GM23338 (cell line): ENCODE measurements at places on chromosomes 4 and X. TPM values are rescaled to one million over a fixed set of nuclear protein-coding genes. Genes with fewer than 3 reads are reported as not detected.

The PPEF2 gene
- total RNA-seq = 0.58 TPM in 1 of 2 replicates, not detected in the other

The GAGE10 gene
- not detected in 2 replicates for total RNA-seq

The RTL9 gene
- total RNA-seq = 0.19 and 0.31 TPM in 2 replicates

The MND1 gene
- total RNA-seq = 22.5 and 26.2 TPM in 2 replicates

The NPNT gene
- total RNA-seq = 1.4 and 3.1 TPM in 2 replicates

DNA sequence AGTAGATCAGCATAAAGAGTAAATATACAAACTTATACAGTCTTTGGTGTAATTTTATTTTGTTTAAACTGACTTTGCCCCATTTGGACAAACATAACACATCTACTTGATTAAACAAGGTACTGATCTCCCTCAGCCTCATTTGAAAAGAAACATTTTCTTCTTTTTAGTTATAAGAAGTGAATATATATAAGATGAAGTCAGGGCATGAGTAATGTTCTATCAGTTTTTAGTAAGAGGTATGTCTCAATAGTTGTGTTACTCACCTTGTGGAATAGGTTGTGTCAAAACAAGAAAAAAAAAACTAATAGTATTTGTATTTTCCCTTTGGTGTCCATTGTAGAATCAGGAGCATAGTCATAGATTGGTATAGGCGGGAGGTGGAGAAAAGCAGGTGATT lies 327.4 kb downstream of the RPA4 start:
- DNase-seq = no peak

DNA sequence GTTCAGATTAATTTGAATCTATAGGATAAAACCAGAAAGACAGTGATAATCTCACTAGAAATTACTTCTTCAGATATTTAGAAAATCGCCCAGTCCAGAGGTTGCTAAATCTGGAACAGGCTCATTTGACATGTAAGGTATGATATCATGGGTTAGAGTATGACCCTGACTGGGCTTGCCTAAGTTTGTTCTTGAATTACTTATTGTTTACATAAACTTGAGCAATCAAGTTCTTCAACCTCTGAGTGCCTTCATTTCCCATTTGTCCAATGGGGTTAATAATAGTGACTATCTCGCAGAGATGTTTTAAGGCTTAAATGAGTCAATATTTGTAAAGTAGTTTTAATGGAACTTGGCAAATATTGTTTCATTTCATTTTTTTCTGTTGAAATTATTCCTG lies 1947.6 kb upstream of the IGFBP7 start:
- no peak for DNase-seq

GRCh38 chrX:40816906-40817305 lies 81.6 kb upstream of the MED14 start:
- DNase-seq = peak; percentile 61

DNA sequence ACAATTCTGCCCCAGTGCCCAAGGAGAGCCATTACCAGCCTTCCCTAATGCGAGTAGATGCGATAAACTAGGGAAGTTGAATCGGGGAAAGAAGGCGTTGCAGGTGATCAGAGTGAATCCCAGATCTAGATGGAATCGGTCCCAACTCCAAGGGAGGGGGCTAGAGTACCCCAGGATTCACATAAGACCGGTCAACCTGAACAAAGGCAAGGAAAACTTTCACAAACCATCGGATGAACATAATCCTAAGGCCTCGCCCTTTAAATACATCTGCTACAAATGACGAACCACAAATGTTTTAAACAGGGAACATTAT lies 11.2 kb upstream of the ZCCHC13 start:
- DNase-seq = no peak

- DNase-seq = peak; percentile 21
Observed at GRCh38 chrX:133913009-133913408, 72.4 kb downstream of the GPC3 start.
